ENCODE measurements at places on chromosomes 4 and X.

DNA sequence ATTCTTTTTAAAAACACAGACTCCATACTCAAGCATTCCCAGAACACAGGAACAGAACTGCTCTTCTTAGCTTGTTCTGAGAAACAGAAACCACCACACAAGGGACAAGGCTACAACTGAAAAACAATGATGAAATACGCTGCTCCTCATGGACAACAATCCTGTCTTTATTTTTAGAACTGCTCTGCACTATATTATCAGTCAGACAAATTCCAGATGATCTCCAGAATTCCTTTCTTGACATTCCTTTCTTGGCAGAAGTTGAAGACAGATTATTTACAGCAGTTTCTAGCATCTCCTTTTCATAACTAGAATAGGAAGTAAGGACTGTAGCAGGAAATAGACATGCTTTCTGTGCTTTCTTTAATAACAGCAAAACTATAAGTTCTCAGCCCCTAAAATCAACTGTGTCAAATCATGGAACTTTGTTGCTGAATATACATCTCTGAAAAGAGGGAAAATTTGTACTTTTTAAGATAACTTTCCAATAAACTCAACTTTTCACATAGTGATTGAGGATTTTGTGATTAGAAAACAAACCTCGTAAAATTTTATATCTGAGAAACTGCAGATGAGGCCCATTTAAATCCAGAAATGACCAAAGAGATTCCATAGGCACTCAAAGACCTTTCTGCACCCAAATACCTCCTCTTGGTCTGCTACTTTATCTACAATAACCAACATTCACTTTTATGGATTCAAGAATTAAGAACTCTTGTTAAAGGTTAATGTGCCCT lies 35.9 kb downstream of the ANTXR2 start:
- no peak for DNase-seq

- no peak for DNase-seq
Observed at GRCh38 chr4:105815701-105816100, 79.6 kb upstream of the NPNT start.

DNA sequence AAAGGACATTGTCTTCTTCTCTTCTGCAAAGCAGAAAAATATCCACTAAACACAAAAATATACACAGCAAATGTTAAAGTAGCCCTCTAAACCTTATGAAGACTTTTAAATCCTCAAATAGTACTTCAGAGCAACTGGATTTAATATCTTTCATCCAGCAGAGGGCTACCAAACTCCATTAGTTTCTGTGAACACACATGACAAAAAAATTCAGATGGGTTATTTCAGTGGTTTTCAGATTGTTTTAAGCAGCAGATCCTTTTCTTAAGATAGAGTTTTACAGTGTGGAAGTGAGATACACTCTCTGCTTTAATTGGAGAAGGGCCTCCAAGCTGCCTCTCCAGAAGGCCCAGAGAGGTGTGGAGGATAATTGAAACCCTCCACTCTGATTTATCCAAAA lies 56.7 kb downstream of the ANK2 start:
- DNase-seq, result no peak

GRCh38 chr4:156132196-156132595 lies 178.5 kb upstream of the CTSO start:
- no peak for DNase-seq

- DNase-seq, result no peak
Observed at GRCh38 chr4:2339458-2340271, 77.8 kb upstream of the MXD4 start.

DNA sequence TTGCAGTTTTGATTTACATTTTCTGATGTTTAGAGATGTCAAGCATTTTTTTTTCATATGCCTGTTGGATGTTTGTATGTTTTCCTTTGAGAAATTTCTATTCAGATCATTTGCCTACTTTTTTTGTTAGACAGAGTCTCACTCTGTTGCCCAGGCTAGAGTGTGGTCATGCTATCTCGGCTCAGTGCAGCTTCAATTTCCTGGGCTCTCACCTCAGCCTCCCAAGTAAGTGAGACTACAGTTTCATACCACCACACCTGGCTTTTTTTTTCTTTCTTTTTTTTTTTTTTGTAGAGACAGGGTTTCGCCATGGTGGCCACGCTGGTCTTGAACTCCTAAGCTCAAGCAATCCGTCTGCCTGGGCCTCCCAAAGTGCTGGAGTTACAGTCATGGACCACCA lies 291.7 kb downstream of the SLITRK2 start:
- no peak for DNase-seq

GRCh38 chr4:121842862-121843261 lies 19.2 kb upstream of the CCNA2 start:
- no peak for DNase-seq

GRCh38 chr4:40264497-40264896 lies 67.7 kb downstream of the RHOH start:
- no peak for DNase-seq

DNA sequence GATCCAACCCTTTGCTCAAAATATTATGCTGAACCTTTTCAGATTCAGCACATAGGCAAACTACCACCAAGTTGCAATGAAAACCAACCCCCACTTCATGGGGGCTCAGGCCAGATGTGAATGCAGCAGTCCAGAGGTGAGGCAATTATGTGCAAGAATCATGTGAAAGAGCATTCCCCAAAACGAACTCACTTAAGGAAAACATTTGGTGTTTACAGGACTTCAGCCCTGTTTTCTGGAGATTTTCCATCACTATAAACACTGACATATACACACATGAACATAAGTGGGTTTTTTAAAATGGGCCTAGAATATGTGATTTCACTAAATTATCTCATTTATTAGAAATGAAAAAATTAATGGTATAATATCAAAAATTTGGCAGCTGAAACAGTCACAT lies 31.5 kb downstream of the BMP3 start:
- no peak for DNase-seq

DNA sequence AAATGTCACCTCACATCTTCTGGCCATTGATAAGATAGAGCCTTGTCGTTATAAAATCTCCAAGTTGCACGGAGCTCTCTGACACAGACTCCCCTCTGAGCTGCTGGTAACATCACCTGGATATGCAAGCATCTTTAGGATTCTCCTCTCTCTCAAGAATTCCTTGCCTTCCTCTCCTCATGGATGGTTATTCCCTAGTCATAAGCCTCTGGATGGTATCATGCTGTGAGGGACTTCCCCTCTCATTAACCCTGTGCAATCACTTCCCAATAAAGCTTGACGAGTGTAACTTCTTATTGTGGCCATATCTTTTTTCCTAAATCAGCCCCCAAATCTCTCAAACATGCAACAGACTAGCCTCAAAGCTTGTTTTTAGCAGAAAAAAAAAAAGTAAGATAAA lies 1057.0 kb upstream of the SLIT2 start:
- DNase-seq, result no peak

DNA sequence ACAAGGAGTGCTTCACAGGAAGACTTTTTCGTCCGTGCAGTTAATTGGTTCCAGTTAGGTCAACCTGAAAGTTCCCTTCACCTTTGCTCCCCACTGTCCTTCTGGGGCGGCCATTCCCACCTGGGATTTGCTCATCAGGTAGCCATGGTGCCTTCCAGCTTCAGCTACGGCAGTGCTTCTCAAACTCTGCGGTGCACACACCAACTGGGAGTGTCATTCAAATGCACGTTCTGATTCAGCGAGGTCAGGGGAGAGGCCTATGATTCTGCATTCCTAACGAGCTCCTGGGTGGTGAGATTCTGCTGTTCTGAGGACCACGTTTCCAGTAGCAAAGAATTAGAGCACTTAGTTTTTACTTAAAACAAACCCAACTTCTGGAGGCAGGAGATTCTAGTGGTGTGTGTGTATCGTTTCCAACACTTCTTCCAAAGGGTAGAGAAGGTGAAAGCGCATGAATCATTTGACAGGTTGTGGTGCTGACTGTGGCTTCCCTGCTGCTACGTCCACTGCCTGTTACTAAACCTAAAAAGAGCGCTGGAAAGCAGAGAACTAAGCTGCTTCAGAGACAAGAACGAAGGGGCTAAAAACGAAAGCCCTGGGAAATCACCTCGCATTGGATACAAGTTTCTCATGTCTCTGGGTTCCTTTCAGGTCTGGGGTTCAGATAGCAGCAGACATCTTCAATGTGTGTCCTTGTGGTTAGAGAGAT lies 4.7 kb upstream of the HELT start:
- no peak for DNase-seq

DNA sequence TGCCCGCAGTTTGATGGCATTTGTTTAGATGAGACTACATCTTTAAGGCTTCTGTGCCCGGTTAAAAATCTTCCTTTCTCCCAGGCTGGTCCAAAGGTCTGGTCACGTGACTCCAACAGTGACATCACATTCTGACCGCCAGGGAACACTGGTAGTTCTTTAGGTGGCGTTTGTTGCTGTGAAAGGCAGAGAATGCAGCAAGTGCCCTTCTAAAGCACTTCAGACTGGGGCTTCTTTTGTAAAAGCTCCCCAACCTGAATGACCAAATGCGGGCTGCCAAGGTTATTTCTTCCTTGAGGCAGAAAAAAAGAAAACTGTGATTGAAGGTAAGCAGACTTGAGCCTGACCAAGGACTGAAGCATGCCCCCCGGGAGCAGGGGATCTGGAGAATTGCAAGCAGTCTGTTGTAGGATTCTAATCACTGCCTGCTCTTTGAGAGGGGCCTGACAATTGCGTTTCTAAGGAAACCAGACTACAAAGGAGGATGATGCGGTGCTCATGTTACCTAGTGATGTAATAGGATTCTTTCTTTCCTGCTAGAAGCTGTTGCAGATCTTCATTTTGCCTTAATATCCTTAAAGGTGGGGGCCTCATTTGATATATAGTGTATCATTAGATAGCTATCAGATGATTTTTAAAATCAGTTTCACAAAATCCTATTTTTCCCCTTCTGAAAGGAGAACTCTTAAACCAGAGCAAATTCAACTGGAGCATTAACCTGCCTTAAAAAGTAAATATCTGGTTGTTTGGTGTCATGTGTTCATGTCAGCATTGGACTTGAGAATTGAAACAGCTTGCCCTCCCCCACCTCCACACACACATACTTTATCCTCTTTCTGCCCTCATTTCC lies 133.1 kb downstream of the AKAP4 start:
- no peak for DNase-seq

- DNase-seq, result no peak
Observed at GRCh38 chrX:25028726-25029125, 13.0 kb upstream of the ARX start.

GRCh38 chr4:128572778-128573241 lies 236.7 kb upstream of the JADE1 start:
- no peak for DNase-seq

GRCh38 chr4:25818876-25819275 lies 43.9 kb downstream of the SEL1L3 start:
- DNase-seq, result no peak

GRCh38 chrX:19513383-19513782 lies 1.9 kb downstream of the MAP3K15 start:
- no peak for DNase-seq

All from hematopoietic multipotent progenitor cell treated with erythropoietin and hydrocortisone succinate and interleukin-3 and kit ligand, for 8 days (in vitro differentiated cells).